ENCODE measurements at places on chromosomes 7 and 10.

- DNase-seq = no peak
Observed at GRCh38 chr7:106400923-106401322, 116.1 kb upstream of the NAMPT start.

DNA sequence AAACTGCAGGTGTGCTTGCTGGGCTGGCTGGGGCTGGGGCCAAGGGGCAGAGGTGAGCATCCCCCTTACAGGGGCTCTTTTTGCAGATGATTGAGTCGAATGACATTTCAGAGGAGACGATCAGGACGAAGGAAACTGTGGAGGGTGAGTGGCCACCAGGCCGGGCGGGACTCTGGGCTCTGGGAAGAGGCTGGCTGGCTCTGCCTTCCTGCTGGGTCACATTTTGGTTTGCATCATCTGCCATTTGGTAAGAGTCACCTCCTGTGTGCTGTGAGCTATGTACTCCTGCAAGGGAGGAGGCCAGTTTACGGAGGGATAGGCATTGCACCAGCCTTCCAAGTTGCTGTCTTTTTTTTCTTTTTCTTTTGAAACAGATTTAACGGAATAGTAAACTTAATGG, 73.0 kb upstream of the GTF2IRD1 start:
- no peak for DNase-seq

DNA sequence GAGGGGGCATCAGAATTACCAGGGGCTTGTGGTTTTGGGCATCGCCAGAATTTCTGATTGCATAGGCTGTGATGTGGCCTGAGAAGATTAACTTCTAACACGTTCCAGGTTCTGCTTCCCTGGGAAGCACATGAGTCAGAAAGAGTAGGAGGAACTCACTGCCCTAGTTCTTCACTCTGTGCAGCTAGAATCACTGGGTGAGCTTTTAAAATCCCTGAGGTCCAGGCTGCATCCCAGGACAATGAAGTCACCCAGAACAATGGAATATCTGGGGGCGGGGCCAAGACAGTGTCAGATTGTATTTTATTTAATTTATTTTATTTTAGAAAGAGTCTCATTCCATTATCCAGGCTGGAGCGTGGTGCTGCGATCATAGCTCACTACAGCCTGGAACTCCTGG, 636.5 kb downstream of the CALN1 start:
- no peak for DNase-seq

DNA sequence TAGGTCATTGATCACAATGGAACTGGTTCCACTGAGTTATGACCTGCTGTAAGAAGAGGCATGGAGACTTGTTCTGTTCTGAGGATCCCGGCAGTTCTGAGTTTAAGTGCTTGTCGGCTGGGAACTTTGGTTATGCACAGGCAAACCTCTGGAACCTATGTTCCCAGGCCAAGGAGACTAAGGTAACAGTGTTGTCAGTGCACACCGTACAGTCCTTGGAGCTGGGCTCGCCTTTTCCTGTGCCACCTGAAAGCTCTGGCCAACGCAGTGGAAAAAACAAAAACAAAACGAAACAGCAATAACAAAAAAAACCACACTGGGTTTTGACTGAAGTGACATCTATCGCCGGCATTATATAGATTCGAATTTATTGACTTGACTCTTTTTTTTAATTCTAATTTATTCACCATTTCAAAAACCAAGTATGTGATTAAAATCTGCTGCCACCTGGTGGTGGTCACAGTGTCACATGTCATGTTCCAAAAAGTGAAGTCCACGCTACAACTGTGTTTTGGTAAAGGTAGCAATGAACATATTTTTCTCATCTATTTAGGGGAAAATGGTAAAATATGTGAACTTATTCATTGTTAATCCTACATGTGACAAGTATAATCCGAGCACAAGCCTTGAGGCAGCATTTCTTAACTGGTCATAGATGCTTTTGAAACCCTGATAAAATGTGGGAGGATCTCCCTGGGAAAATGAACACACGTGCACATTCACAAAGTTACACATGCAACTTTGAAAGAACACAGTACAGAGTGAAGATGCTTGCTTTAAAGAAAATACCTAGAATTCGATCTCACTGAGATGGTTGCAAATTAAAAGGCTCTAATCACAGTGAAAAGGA, 113.8 kb upstream of the PPP2R2D start:
- peak; percentile 55 for DNase-seq

DNA sequence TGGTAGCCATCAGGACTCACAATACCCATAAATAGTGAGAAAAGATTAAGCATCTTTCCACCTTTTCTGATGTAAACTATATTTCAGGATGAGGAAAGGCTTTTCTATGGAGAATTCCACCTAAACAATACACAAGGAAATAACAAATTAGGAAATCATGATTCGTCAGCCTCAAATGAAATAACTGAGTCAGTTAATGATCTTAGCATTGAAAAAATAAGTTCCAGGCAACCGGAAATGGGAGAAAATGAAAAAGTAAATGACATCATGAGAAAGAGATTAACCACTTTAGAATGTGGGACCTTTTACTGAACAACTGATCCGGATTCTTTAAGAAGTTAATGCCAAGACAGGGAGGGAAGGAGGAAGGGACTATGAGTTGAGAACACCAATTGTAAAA, 742.3 kb downstream of the TNS3 start:
- no peak for DNase-seq

GRCh38 chr10:97701438-97702069, 12.0 kb upstream of the MARVELD1 start:
- peak; percentile 54 for DNase-seq

GRCh38 chr7:3188946-3189345, 112.1 kb upstream of the SDK1 start:
- DNase-seq = no peak

- no peak for DNase-seq
Observed at GRCh38 chr7:80063834-80064233, 70.8 kb upstream of the GNAI1 start.

DNA sequence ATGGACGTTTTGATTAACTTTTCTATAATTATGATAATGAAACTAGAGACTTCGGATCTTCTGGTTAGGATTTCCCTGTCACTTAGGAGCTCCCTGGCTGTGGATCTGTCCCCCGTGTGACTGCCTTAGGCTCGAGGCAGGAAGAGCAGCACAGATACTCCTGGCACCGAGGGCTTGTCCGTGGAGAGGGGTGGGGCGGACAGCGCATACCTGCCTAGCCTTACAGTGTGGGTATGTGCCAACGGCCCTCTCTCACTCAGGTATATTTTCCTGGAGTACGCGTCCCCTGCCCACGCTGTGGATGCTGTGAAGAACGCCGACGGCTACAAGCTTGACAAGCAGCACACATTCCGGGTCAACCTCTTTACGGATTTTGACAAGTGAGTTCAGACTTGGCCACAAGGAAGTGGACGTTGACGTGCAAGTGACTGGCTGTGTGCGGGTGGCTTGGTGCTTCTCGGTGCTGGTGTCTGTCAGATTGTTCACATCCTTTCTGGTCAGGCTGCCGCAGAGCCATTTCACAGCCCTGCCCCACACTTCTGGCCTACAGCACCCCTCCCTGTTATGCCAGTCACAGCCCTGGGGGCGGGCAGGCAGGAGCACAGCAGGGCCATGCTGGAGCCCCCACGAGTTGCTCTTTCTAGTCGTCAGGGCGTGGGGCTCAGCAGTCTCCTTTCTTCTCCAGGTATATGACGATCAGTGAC, 7.9 kb downstream of the EIF3B start:
- no peak for DNase-seq

GRCh38 chr7:137439829-137440825, 96.6 kb upstream of the PTN start:
- DNase-seq = no peak
